Stimulated activated CD8-positive, alpha-beta memory T cell treated with anti-CD3 and anti-CD28 coated beads, Interleukin-15, amount 100 ng/mL, for 24 hours (primary cell): ENCODE measurements at places on chromosomes 13 and 19.
A peak's percentile ranks its signal among the peaks of the same experiment; 100 is the strongest.

DNA sequence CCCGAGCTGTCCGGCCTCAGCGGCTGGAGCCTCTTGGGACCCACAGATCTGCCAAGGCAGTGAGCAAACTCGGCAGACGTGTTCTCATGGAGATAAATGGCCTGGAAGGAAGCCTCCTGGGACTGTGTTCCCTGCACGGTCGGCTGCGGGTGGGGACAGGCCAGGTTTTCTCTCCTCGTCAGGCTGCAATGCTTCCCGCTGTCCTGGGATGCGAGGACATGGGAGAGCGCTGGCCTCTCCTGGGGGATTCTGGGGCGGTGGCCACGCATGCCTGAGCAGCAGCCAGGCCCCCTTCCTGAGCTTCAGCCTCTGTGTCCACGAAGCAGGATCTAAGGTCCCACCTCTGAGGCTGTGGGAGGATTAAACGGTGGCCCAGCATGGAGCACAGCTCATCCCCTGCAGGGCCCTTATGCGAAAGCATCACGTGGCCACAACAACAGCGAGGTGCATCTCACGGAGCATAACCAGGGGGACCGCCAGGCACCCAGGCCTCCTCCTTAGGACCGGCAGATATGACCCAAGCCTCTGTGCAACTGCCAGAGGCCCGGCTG, 21.2 kb upstream of the C13orf46 start:
- DNase-seq = no peak

GRCh38 chr13:51222037-51222685, at the start of gene FAM124A:
TSS of gene FAM124A (plus strand) at chr13:51222398. CDS start at chr13:51222502, 104 bp downstream.
- peak; percentile 26 for DNase-seq

GRCh38 chr13:20311596-20311995, 79.5 kb upstream of the GJB6 start:
- DNase-seq = no peak

- DNase-seq = no peak
Measured at GRCh38 chr19:44671400-44671799, at the start of gene CEACAM19. TSS of gene CEACAM19 (plus strand) at chr19:44671482. CDS start at chr19:44671932, 450 bp downstream.

DNA sequence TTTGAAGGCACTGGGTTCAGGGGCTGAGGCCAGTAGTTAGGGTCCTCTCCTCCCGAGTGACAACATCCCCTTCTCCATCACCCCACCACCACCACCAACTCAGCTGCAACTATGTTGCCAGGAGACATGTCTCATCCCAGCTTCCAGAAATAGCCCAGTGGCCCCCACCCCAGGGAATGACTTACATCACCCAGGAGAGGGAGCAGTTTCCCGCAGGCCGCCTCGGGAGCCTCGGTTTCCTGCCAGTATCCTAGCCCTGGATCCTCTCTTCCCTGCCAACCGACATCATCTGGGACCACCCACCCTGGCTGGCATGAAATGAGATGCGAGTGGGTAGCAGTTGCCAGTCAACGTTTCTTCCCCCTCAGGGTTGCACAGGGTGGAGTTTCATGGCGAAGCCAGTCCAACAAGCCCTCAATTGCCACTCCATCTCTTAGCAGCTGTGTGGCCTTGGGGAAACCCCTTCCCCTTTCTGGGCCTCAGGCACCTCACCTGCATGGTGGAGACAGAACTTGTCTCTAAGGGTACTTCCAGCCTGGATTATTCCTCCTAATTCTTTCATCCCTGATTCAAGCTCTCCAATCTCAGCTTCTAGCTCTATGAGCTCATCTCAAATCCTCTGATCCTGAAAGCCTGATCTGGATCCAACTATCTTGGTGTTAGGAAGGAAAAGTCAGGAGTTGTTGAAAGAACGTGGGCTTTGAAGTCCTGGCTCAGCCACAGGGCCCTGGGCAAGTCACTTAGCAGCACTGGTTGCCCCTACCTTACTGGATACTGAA, 3.9 kb upstream of the GSK3A start:
- no peak for DNase-seq

GRCh38 chr13:32863596-32863995, 152.6 kb upstream of the KL start:
- DNase-seq = no peak

DNA sequence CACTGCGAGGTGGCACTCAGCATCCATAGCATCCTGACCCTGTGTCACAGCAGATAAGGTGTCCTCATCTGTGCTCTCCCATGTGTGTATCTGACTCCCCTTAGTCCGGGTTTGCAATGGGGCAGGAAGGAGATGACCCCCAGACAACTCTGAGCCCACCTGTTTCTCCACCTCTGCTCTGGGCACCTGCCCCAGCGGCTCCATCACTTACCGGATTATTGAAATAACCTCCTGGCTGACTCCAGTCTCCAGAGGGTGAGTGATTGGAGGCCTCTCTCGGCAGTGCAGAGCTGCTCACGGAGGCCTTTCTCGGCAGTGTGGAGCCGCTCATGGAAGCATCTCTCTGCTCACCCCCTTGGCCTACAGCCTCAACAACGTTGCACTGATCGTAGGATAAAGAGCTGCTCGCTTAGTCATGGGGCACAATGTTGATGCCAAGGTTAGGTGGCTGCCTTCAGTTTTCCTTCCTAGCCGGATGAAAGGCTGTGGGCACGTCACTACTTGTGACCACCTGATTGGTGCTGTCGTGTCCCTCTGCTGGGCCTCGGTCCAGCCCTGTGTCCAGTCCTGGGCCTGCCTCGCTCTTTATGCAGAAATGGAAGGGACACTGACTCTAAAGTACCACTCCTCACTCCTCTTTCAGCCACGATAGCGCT, 67.6 kb downstream of the TEX29 start:
- no peak for DNase-seq

GRCh38 chr19:2049741-2050348, 1.2 kb downstream of the MKNK2 start:
- no peak for DNase-seq

- DNase-seq = no peak
Measured at GRCh38 chr19:47726467-47726866, 13.2 kb downstream of the EHD2 start.

- DNase-seq = no peak
Measured at GRCh38 chr19:50944795-50945194, 8.0 kb downstream of the KLK5 start.

GRCh38 chr19:39539165-39539517, 820 bp downstream of the EID2 start:
- DNase-seq = no peak

DNA sequence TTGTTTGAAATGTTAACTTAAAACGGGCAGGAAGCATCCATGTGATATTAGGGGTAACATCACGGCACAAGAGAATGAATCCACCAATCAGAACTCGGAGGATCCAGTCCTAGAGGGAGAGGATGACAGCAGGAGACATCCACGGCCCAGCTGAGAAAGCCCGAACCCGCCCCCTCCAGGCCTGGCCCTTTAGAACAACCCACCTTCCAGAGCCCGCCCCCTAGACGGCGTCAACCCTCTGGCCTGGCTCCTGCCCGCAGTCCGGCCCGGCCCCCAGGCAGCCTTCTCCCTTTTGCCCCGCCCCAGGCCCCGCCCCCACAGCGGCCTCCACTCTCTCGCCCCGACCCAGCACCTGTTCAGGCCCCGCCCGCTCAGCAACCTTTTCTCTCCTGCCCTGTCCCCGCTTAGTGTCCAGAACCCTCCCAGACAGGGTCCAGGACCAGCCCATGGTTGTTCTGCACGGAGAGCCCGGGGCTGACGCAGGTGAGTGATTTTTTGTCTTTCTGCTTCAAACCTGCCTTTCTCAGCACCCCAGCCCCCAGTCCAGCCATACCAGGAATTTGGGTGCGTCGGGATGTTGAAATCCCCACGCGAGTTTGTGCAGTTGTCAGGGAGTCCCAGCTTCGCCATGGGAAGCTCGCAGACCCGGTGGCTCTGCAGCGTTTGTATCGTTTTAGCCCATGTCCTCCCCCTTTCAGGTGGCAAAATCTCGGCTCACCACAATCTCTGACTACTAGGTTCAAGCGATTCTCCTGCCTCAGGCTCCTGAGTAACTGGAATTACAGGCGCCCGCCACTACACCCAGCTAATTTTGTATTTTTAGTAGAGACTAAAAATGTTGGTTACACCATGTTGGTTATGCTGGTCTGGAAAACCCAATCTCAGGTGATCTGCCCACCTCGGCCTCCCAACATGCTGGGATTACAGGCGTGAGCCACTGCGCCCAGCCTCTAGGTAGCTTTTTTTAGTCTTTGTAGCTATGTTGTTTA, 16.1 kb downstream of the ZNF816 start:
- DNase-seq = no peak

- DNase-seq = no peak
Measured at GRCh38 chr19:56261145-56261544, 11.4 kb upstream of the EDDM13 start.

DNA sequence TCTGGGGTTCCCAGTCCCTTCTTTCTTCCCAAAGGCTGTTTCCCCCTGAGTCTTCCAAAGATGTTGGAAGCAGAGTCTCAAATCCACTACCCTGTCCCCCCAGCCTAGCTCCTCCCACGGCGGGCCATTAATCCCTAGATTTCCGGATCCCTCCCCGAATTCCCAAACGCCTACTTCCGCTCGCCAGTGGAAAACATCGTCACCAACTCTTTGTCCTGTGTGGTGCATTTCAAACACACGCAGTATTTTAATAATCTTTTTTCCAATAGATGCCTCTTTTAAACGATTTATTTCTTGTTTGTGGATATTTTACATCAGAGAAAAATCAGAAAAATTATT, 610 bp downstream of the ZNF791 start:
- no peak for DNase-seq

DNA sequence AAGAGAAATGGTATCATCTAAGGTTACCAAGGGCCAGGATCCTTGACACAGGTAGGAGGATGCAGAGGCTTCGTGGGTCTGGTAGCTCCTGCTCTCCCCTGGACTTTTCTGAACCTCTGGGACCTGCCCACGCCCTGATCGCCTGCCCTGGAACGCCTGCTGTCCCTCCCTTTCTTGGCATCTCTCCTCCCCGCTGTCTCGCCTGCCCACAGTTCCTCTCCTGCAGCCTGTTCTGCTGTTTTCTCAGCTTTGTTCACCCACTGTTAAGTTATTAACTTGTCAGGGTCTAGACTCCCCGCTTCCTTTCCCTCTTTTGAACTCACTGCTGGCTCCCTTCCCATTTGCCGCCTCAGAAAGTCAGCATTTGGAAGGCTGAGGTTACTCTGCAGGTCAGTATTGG, 19.8 kb downstream of the SERP2 start:
- DNase-seq = no peak

GRCh38 chr19:18551631-18552030, 6.0 kb upstream of the KXD1 start:
- DNase-seq = no peak

GRCh38 chr13:91572439-91572838, 174.0 kb downstream of the GPC5 start:
- no peak for DNase-seq

DNA sequence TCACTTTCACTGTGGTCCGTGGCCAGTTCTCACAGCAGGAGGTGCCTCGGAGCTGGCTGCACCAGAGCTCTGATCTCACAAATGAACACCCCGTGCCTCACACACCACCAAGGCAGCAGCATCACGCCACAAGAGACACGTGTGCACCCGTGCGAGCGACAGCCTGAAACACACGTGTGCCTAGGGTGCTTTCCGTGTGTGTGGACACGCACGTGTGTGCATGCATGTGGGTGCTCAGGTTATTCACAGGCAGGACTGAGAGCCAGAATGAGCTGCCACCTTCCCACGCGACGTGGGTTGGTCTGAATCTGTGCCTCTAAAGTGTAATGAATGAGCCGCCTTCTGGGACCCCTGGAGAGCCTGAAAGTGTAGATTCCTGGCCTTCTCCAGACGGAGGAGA, 67.6 kb upstream of the C13orf46 start:
- no peak for DNase-seq
